Stimulated activated CD4-positive, alpha-beta T cell treated with anti-CD3 and anti-CD28 coated beads, Interleukin-4, amount 100 ng/mL, for 24 hours (primary cell): ENCODE measurements at places on chromosomes 1 and 21.
A peak's percentile ranks its signal among the peaks of the same experiment; 100 is the strongest.

DNA sequence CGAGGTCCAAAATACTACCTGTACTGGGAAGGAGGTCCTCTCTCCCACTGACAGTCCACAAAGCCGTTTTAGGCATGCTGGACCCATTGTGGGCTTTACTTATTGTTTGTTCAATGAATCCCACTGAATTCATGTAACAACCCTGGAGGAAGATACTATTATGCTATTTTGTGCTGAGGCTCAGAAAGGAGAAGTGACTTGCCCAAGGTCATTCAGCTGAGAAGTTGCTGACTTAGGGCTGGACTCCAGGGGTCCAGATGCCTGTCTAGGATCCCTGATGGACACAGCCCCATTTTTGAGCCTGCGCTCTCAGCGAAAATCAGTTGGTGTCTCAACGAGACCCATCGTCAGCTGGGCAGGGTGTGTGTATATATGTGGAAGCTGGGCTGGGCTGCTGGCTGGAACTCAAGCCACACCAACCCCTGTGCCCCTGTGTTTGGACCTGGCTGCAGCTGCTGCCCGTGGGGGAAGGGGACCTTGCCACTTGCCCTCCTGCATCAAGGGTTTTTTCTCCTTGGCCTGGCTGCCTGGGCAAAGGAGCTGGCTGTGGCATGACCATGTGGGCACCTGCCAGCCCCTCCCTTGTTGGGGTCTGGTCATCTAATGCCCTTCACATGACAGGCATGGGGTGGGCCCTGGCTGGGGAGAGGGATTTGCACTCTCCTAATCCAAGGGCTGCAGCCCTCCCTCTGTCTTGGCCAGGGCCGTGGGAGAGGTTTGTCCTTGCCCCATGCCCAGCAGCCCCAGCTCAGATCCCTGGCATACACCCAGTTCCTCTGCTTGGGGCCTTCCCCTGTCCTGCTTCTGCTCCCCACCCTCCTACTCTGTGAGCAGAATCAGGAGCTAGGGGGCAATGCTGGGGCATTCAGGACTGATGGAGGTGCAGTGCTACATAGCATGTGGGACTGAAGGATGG lies 15.0 kb downstream of the KCNQ4 start:
- DNase-seq: no peak

- no peak for DNase-seq
Measured at GRCh38 chr1:42996384-42996970, 37.8 kb upstream of the SLC2A1 start.

DNA sequence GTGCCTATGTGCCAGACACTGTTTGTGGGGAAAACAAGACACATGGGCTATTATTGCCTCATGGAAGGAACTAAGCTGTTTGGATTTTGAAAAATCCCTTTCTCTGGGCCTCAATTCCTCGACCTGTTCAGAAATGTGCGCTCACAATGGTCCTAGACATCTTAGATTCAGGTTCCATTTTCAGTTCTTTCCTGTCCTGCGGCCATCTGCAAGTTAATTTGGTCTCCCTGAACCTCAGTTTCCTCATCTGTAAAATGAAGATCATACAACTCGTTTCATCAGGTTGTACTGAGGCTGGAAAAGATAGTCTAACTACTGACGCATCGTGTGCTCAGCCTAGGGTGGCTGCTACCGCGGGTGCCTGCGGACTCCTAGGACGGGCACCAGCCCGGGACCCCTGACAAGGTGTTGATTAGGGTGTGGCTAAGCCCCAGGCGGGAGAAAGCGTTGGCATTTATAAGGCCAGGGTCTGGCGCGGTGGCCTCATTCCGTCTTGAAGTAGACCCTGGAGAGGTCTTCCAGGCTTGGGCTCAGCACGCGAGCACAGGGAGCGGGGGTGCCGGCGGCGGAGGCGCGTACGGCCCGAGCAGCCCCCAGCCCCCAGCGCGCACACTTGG lies 493 bp upstream of the ELOA start:
- DNase-seq: peak; percentile 39

GRCh38 chr21:29209696-29210095 lies 79.3 kb downstream of the MAP3K7CL start:
- DNase-seq: no peak

DNA sequence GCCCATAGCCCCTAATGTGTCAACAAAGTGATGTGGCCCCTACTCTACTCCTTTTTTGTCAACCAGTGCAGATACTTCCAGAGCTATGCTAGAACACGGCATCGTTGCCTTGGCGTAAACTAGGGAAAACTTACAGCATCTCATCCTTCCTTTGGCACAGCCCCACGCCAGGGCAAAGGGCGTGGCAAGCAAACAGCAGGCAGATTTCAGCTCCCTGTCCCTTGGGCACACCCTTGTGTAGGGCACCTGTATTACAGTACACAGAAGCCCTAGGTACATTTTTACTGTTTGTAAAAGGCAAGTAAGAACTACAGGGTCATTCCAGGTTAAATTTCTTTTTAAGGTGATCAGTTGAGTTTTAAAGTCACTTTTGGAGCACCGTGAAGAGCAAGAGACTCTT lies 29.3 kb downstream of the PRDX6 start:
- DNase-seq: no peak

- DNase-seq: no peak
Measured at GRCh38 chr1:234150892-234151291, 222.4 kb upstream of the COA6 start.

GRCh38 chr1:109578947-109579443 lies 30.6 kb downstream of the GNAI3 start:
- no peak for DNase-seq
